ENCODE measurements at places on chromosomes 4 and X. TPM values are rescaled to one million over a fixed set of nuclear protein-coding genes. Genes with fewer than 3 reads are reported as not detected.

- no peak for DNase-seq
These were observed 149.3 kb downstream of the SOWAHB start for GRCh38 chr4:76748649-76749048.

DNA sequence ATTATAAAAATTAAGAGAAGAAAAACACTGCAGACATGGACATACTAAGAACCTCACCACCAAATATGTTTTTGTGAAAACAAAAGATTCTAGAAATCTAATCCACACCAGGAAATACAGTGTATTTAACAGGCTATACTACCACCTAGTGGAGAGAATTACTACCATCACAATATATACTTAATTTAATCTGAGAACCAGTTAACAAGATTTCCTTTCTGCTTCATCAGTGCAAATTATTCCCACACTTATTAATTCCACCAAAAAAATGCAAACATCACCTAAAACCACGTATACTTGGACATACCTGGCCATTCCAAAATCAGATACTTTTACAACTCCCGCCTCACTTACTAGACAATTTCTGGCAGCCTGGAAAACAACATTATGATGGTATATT is 7.0 kb upstream of the TXK start:
- no peak for DNase-seq

GRCh38 chr4:161585011-161585410 is 578.8 kb downstream of the FSTL5 start:
- no peak for DNase-seq

- no peak for DNase-seq
These were observed 1216.8 kb upstream of the PABPC4L start for GRCh38 chr4:135418353-135418752.

DNA sequence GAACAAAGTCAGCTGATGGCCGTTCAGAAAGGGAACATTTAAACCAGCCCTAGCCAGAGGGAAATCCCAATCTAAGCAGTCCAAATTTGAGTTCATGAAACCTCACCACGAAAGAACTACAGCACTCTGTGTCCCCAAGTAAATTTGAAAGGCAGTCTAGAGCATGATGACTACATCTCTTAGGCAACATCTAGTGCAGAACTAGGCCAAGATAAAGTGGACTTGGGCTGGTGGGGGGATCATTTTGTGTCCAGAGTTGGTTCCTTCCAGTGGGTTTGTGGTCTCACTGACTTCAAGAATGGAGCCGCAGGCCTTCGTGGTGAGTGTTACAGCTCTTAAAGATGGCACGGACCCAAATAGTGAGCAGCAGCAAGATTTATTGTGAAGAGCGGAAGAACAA is 64.9 kb downstream of the KLHL4 start:
- no peak for DNase-seq

GRCh38 chr4:28277931-28278330 is 1417.3 kb downstream of the STIM2 start:
- no peak for DNase-seq

DNA sequence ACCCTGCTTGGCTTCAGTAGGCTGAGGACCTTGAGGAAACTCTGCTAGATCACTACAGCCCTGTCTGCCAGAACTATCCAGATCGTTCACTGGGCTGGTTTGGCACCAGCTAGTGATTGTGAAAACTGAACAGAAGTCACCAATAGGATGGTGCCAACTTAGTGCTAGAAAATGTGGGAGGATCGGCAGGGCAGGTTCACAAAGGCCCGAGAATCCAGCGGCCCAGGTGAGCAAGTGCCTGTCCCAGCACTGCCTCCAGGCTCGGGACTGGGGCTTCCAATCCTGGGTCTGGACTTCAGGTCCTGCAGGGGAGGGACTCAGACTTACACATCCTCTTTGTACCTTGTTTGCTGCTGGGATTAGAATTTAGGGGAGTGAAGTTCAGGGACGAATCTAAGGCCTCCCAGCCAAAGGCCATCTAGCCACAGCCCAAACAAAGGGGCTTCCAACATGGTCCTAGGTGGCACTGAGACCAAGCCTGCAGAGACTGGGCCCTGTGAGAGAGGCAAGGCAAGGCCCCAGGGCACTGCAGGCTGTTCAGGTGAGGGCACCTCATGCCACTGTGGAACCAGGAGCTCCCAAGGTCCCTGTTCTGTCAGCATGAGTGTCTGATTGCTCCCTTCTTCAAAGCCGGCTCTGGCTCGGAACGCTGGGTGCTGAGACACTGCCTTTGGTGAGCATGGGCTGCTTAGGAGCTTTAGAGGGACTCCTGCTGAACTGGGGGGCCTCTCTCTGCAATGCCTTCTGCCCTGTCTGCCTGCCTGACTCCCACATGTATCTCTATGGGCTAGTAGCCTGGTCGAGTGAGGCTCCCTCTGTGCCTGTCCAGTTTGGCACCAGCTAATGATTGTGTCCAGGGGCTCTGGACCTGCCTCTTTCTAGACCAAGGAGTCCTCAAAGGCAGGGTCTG is 20.7 kb upstream of the ZNF185 start:
- no peak for DNase-seq

GRCh38 chr4:152559641-152560040 is 23.7 kb upstream of the FBXW7 start:
- no peak for DNase-seq

DNA sequence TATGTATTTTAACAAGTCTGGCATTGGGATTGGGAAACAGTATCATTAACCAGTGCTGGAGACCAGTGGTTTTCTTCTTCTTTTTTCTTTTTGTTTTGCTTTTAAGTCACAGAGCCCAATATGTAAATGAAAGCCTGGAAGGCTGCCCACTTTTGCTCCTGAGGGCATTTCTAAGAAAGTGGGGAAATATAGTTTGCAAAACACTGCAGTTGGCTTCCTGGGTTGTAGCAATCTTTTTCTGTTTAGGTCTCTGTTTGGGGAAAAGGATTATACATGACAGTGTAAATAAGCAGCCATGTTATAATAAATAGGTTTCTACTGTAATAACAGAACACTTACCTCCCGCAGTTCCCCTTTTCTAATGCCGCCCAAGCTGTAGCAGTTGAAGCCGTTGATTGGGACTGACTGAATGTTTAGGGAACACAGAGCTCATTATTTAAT is 105.5 kb downstream of the TMEM164 start:
- DNase-seq, result no peak

DNA sequence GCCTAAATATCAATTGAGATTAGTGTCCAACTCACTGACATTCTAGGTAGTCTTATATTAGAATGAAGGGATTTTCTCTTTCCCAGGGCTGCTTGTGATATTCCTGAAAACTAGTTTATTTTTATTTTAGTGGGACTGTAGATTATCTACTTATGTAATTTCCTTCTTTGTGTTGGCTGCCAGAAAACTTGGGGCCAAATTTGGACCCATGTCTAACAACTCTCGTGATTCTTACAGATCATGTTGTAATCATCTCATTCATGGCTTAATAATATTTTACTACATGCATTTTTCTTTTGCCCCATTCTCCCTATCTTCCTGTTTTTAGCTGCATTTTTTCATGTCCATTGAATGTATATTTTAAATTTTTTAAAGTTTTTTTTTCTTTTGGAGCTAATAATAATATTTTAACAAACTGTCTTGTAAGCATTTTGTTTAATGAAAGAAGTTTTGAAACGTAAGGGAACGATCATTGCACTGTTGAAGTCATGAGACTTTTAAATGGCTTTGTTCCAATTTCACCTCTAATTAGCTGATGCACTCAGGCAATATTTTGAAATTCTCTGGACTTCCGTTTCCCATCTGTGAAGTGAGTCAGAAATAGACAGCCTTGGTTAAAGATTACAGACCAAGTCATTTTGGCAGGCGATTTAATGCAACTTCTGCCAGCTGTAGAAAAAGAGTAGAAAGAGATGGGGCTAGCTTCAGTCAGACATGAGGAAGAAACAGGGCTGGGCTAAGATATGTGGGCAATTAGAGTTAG is 14.3 kb upstream of the TDO2 start:
- no peak for DNase-seq

DNA sequence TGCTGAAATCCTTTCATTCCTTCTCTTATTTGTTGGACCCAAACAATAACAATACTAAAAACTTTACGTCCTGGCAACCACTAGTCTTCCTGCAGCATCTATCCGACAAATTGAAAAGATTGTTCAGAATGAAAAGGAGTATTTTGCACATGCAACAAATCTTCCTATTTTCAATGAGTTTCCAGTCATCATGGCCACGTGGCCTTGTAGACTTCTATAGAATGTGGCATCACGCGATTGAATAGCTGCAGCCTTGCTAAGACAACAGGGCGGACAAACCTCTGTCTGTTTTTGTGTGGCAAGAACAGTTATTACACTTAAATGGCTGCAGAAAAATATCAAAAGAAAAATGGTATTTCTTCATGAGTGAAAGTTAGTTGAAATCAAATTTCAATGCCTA is 297.9 kb upstream of the LCORL start:
- DNase-seq, result no peak

DNA sequence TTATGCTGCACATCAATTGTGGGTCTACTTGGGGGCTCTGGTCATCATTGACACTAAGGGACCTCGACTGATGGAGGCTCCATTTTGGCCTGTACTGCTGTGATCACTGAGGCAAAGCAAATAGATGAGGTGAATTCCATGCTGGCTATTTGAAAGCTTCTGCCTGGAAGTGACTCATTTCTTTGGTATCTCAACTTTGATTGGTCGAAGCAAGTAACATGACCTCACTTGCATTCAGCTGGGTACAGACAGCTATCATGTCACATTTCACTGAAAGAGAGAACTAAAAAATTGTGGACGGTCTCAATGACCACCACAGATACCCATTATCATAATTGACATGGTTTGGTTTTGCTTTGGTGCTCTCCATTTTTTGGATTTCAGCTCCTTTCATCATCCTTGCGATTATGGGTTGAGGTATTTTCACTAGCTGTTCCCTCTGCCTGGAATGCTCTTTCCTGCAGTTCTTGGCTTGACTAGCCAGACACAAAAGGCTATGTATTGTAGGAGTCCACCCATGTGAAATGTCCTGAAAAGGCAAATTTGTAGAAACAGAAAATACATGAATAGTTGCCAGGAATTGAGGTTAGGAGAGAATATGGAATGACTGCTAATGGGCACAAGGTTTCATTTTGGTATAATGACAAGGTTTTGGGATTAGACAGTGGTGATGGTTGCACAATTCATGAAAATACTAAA is 369.2 kb upstream of the LCORL start:
- no peak for DNase-seq

- no peak for DNase-seq
These were observed 3.8 kb upstream of the FRMPD3 start for GRCh38 chrX:107445631-107446030.

GRCh38 chrX:49147936-49148335 is 14.6 kb upstream of the MAGIX start:
- DNase-seq, result no peak

DNA sequence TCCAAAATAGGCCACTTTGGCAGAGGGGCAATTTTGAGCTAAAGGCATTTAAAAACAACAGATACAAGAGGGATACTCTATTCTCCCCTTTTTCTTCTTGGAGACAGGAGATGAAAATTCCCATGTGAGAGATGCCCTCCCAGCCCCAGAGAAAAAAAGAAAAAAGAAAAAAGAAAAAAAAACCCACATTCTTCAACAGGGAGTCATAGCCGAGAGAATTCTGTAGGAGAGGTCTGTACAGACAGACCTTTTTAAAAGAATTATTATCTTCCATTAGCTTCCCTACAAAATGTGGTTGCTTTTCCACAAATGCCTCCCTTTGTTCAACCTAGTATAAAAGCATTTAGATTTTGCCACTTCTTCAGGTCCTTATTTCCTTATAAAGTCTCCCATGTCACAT is 89.9 kb downstream of the SPCS3 start:
- no peak for DNase-seq

GRCh38 chr4:12446256-12446655 is 1017.6 kb upstream of the HS3ST1 start:
- no peak for DNase-seq

GRCh38 chr4:124804041-124804440 is 91.5 kb upstream of the ANKRD50 start:
- no peak for DNase-seq

The NPY1R gene
- total RNA-seq, result 4.5 TPM

The DMRTC1B gene
- 1.1 TPM for total RNA-seq

The SULT1B1 gene
- total RNA-seq, result 1.1 TPM

The XK gene
- 4.9 TPM for total RNA-seq

The DGKK gene
- not detected for total RNA-seq

The COX7B2 gene
- total RNA-seq, result not detected

The TMEM255A gene
- 2.1 TPM for total RNA-seq

The RHOXF1 gene
- total RNA-seq, result not detected

The MFAP3L gene
- 90.2 TPM for total RNA-seq

The ANOS1 gene
- total RNA-seq, result 2.3 TPM

The MND1 gene
- not detected for total RNA-seq

The WDR13 gene
- 127 TPM for total RNA-seq

The TASL gene
- total RNA-seq, result 0.55 TPM
